ENCODE measurements at places on chromosomes 16 and 17.

GRCh38 chr16:67115639-67116038, 5.9 kb downstream of the PHAF1 start:
- peak; percentile 75 for DNase-seq

GRCh38 chr17:62807812-62808575, at the start of gene MARCHF10:
Gene MARCHF10, minus strand, starts transcription at chr17:62808314. Its CDS starts 6,579 bp downstream, at chr17:62801735.
- DNase-seq = no peak

DNA sequence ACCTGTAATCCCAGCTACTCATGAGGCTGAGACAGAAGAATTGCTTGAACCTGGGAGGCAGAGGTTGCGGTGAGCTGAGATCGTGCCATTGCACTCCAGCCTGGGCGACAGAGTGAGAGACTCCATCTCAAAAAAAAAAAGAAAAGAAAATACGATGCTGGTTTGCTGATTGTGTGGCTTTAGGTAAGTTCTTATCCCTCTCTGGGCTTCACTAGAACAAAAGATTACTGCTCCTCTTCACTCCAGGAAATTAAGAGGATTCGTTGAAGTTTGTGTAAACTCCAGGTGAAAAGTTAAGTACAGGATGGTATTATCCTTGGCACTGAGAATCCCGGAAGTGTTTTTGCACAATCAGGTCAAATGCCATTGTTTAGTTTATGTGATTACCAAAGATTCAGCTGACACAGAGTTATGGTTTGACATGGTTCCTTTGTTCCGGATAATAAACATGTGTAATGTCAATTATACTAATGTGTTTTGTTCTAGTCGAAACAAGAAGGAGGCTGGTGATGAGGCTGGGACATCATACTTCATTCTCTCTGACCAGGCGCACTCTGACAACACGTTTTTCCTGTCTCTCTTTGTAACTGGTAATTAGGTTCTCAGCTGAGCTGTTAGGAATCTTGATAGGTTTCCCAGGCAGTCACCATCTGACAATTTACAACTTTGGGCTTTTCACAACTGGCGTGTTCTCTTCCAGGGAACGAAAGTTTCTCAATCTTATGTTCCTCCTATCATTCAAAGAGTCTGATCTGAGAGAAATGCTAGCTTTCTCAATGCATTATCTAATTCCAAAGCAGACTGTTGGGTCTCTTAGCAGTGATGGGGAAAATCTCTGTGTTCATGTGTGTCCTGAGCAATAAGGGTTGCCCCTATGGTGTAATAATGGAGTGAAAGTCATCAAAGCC, 10.8 kb upstream of the TAOK1 start:
- no peak for DNase-seq

DNA sequence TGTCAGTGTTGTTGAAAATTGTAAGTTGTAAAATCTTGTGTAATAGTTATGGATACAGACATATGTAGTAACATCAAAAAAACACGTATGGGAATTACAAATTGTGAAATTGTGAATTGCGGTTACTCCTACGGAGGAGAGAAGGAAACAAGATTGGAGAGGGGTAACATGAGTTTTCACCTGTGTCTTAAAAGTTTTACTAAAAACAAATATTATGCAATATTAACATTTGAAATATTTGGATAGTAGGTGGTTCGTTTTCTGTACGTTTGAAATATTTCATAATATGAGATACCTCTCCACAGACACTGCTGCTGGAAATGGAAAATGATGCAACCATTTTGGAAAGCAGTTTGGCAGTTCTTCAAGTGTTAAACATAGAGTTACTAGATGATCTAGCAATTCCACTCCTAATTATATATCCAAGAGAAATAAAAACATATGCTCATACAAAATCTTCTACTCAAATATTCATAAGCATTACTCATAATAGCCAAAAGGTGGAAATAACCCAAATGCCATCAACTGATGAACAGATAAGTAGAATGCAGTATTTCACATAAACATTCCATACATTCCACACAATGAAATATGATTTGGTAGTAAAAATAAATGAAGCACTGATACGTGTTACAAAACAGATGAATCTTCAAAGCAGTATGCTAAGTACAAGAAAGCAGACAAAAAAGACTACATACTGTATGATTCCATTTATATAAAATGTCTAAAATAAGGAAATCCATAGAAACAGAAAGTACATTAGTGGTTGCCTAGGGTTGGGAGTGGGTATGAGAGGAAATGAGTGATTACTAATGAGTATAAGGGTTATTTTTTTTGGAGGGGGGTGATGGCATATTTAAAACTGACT, 40.7 kb upstream of the ABCA10 start:
- DNase-seq = peak; percentile 79

- DNase-seq = no peak
Observed at GRCh38 chr16:66911112-66911511, 7.6 kb downstream of the CDH16 start.

- DNase-seq = no peak
Observed at GRCh38 chr16:21219551-21219950, 8.2 kb upstream of the ZP2 start.

- peak; percentile 17 for DNase-seq
Observed at GRCh38 chr17:36072431-36073121, 8.5 kb downstream of the CCL18 start.

- DNase-seq = no peak
Observed at GRCh38 chr16:22035153-22035552, 27.2 kb downstream of the MOSMO start.

- no peak for DNase-seq
Observed at GRCh38 chr17:67156269-67157199, 88.5 kb downstream of the HELZ start.

DNA sequence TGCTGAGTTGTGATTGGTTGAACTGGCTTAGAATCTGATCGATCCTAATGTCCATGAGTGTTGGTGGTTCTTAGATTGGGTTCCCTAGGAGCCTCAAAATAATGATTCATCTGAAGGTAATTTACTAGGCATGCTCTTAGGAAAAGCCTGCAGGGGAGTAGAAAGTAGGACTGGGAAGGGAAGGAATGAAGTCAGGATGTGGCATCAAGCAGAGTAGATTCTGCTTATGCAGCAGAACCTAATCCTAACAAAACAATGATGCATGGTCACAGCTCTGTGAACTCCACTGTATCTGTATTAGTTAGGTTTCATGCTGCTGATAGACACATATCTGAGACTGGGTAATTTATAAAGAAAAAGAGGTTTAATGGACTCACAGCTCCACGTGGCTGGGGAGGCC, 132.5 kb downstream of the HS3ST2 start:
- DNase-seq = no peak

GRCh38 chr16:84465154-84465553, 39.3 kb downstream of the MEAK7 start:
- DNase-seq = no peak

DNA sequence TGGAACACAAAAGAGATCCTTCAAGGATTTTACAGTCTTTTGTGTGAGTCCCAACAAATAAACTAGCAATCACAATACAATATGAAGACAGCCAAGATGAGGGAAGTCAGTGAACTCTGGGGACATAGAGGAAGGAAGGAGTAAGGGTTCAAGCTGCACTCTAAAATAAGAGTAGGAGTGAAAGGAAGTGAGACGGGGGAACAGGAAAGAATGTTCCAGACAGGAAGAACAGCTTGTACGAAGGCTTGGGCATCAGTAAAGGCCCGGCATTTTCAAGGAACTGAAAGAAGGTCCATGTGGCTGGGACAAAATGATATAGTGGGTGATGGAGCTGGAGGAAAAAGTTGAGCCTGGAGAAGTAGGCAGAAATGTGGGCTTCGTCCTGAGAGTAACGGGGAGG, 4.5 kb downstream of the CCL17 start:
- DNase-seq = no peak

DNA sequence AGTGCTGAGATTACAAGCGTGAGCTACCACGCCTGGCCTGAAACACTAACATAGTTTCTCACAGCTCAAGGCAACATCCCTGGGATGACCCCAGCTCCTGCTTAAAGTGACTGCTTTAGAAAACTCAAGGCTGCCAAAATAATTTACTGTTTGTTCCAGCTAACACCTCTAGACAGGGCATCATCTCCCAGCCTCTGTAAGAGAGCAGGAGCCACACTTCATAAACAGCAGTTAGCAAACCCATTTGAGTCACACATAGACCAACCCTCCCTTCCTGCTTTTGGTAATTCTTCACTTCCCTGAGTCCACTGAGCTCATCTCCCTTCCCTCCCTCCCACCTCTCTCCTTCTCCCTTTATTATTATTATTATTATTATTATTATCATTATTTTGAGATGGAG, 201.3 kb downstream of the XYLT1 start:
- DNase-seq = no peak

DNA sequence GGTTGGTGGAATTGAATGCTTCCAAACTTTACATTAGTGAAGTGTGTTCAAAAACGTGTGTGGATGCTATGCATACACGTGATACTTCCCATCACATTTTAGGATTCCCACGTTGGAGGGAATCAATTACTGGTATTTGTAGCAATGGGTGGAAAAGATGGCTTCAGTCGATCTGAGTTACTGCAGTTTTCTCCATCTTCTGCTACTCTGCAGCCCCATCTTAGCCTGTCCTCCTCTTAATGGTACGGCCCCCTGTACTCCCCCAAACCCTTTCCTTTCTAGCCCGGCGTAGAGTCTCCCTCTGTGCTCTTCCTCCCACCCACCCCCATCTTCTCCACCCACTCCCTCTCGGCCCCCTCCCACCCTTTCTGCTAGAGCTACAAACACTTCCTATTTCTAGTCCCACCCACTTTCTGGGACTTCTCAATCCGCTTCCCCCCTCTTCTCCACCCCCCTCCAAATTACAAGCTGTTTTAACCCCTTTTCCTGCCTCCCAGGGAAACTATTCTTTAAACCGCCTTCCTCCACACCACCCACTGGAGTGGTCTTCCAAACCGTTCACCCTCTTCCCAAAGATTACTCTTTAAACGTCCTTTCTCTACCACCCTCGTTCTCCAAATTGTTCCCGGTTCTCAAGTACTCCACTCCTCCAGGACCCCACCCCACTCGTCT, 1.1 kb downstream of the CHTF8 start:
- no peak for DNase-seq

- DNase-seq = peak; percentile 4
Observed at GRCh38 chr17:71237903-71238538, 882.8 kb upstream of the SOX9 start.

GRCh38 chr17:78267253-78268073, 36.0 kb downstream of the TMEM235 start:
- no peak for DNase-seq

DNA sequence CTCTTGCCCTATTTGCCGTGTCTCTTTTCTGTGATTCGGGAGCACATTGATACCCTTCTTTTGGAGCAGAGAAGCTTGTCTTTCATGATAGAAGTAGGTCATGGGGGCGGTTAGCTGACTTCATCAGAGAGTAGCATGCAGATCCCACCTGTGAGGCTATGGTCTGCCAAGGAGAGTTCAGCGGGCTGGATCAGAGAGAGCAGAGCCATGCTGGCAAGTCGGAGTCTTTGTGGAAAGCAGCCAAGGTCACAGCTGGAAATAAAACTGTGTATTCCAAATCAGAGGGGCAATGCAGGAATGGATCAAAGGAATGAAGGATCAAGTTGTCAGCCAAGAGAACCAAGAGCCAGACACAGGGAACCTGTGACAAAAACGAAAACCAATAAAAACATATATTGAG, 595.9 kb downstream of the WWOX start:
- no peak for DNase-seq

- no peak for DNase-seq
Observed at GRCh38 chr17:21510686-21511362, 134.7 kb downstream of the KCNJ12 start.

DNA sequence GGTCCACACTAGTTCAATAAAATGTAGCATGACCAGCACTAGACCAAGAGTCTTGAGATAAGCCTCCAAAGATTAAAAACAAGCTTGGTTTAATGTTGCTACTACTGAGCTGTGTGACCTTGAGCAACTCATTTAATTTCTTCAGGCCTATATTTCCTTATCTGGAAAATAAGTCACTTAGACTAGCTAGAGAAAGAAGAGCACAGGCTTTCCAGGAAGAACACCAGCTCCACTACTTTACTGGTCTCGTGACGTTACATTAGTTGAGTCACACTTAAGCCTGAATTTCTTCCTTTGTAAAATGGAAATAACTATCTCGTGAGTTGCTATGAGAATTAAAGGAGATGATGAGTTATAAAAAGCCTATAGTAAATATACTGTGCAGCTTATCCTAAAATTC, 5.4 kb downstream of the HELZ start:
- DNase-seq = peak; percentile 83
